NCI-H1694 (cell line): ENCODE measurements at places on chromosomes 4 and X.

- DNase-seq, result no peak
Measured at GRCh38 chrX:10634392-10635161, 14.2 kb upstream of the MID1 start.

DNA sequence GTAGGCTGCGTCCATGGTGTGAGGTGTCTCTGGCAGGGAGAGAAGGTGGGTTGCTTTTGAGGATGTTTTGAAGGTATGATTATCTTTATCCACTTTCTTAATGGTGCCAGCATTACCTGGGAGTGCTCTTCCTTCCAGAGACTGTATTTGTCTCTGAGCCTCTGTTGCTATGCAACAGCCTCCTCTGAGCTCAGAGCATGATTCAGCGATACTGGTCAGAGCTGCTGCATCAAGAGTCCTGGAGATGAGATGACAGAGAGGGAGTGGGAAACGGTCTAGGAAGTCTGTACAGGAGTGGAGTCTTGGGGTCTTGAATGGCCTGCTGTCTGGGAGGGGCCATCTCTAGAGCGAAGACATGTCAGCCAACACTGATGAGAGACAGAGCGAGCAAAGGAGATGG lies 104.4 kb upstream of the RAB40AL start:
- no peak for DNase-seq

DNA sequence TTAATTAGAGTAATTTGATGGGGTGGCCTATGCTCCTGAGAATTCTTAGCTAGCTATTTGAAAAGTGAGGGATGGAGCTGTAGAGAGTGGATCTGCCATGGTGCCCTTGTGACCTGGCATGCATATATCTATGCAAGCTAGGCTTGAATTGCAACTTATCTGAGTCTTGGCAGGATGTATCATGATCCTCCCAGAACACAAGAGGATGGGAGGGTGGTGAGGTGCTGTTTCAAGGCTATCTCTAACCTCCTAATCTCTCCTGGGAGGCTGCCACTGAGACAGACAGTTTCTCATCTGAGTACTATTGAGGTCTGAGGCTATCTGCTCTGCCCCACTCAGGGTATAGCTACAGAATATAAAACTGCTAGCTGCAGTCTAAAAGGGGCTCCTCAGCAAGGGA lies 56.6 kb downstream of the BRCC3 start:
- DNase-seq, result no peak

DNA sequence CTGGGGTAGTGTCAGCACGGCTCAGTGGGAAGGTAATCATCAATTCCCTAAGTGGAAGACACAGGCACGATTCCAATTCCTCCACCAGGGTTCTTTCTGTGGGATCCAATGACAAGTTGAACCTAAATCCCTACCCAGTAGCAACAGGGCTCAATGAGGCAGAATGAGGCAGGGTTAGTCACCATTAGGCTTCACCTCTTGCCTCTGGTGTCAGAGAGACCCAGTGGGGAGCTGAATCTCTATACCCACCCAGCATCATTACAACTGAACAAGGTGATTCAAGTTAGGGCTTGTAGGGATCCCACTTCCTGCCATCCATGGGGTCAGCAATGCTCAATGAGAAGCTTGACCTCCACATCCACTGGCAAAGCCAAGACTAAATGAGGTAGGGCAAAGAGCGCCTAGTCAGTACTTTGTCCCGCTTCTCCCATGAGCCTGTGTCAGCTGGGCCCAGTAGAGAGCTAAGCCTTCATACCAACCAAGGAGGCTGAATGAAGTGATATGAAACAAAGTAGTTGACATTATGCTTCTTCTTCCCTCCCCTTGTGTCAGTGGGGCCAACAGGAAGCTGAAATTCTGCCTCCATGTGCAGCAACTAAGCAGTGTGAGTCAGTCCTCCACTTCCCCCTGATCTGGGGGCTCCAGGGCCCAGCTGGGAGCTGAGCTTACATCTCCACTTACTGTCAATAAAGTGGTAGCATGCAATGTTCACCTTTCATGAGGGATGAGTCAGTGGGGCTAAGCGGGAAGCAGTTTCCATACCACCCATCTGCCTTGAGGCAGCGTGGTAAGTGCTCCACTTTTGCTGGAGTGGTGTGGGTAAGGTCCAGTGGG lies 36.4 kb upstream of the RBM41 start:
- no peak for DNase-seq

DNA sequence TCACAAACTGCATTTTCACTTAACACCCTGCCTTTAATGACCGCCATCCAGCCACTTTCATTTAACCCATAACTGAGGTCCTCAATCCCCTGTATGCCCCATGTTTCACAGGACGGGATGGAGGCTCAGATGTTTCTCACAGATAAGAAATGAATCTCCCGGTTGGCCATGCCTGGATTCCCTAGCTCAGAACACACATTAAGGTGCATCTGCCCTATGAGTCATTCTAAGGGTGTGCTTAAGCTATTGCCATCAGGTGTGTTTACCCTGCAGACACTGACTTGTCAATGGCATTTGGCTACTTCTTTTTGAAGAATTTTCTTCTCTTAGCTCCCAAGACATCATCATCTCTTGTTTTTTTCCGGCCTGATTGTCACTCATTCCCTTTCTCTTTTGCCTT lies 222.6 kb upstream of the SMIM31 start:
- DNase-seq, result no peak

DNA sequence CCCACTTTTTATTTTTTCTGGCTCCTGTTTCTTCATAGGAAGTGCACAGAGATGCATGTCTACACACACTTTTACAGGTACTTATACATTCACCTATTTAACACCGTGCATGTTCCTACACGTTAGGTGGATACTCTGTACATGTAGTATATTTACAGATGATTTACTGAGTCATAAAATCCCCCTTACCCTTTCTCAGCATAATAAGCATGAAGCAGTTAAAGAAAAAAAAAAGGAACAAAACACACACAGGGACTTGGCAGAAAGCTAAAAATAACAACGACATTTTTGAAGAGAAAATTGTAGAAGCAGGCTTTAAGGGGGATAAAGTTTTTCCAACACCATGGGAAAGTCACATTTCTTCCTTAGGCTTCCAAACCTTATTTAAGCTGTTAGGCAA lies 96.4 kb upstream of the IQCM start:
- DNase-seq, result no peak

- DNase-seq, result no peak
Measured at GRCh38 chr4:25449270-25449669, 72.2 kb downstream of the ANAPC4 start.

- DNase-seq, result no peak
Measured at GRCh38 chr4:147788791-147789190, 56.9 kb downstream of the ARHGAP10 start.

DNA sequence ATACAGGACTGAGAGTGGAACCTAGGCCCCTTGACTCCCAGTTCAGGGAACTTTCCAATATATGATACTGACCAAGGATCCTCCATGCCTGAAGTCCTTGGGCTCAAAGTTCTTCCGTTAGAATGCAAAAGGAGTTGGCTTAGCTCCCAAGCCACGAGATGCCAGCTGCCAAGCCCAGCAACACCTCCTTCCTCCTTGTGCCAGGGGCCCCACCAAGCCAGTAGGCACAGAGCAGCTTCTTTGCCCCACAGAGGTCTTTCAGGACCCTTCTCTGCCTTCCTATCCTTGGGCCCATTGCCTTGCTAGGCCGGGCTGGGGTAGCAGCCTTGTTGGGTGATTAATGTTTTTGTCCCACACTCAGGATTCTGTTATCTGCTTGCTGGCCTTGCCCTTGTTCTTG lies 105.6 kb downstream of the EFNB1 start:
- DNase-seq, result no peak

- no peak for DNase-seq
Measured at GRCh38 chrX:57172544-57172943, 35.3 kb upstream of the SPIN2A start.

- no peak for DNase-seq
Measured at GRCh38 chrX:9429767-9430166, 35.1 kb upstream of the TBL1X start.

DNA sequence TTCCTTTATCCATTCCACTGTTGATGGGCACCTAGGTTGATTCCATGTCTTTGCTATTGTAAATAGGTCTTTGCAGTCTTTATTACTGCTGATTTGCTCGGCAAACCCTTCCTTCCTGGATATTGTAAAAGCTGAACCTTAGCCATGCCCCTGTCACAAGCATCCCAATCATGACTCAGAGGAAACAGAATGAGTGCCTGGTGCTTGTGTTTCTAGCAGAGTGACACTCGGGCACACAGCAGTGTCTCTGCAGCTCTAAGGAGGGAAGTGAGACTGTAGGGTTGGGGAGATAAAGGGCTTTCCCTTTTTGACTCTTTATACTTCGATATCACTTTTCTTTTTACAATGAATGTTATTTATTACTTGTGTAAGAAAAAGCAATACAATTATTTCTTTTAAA lies 83.3 kb downstream of the AKAP4 start:
- DNase-seq, result no peak

DNA sequence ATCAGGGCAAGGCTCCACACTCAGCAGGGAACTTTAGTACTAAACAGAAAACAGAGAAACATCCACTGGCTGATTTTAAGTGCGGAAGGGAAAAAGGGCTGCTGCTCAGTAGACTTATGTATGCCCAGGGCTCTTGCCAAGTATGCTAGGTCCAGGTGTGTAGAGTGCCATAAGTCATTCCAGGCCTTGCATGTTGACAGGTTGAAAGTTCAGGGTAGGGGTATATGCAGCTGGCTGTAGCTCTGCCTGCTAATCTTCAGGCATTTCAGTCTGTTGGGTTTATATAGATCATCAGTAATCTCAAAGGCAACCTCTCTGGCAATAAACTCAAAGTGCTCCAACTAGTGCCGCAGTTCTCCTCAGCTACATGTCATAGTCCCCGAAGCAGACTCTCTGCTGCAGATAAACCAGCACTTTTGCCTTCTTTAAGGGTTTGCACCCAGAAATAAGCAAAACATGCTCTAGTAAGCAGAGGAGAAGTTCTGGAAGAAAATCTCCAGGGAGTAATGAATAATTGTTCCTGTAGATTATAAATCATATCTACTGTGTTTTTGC lies 134.9 kb upstream of the GRIA3 start:
- DNase-seq, result no peak

DNA sequence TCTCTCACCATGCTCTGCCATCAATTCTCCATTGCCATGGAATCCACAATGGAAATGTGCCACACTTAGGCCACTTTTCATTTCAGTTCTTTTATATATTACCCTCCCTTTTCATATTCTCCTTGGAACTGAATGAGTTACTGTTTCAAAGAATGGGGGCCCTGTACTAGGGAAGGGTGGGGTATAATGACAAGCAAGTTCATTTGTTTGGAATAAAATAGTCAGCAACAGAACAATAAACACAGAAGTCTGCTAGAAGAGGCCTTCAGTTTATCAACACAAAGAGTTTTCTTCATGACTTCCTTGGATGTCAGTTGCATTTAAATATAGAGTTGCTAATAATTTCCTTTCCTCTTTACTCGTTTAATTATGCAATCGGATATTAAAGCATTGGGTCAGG lies 478.3 kb upstream of the FTHL17 start:
- DNase-seq, result no peak

- DNase-seq, result no peak
Measured at GRCh38 chrX:149497626-149498025, 7.5 kb downstream of the IDS start.

DNA sequence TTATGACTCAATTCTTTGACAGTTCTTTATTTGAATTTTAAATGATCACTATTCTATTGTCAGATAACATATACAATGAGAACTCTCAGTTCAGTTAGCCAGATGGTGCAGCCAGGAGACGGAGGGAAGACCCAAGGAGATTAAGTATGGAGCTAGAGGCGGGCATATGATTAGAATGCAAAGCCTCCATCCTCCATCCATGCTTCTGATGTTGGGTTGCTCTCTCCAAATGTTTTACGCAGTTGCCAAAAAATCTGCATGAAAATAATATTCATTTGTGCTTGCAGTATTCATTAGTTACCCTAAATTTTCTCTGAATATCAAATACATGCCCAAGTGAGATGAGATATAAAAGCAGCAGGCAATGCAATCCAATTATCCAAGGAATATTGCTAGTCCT lies 874.8 kb downstream of the C4orf33 start:
- no peak for DNase-seq

- no peak for DNase-seq
Measured at GRCh38 chr4:101211146-101211553, 136.2 kb downstream of the PPP3CA start.

DNA sequence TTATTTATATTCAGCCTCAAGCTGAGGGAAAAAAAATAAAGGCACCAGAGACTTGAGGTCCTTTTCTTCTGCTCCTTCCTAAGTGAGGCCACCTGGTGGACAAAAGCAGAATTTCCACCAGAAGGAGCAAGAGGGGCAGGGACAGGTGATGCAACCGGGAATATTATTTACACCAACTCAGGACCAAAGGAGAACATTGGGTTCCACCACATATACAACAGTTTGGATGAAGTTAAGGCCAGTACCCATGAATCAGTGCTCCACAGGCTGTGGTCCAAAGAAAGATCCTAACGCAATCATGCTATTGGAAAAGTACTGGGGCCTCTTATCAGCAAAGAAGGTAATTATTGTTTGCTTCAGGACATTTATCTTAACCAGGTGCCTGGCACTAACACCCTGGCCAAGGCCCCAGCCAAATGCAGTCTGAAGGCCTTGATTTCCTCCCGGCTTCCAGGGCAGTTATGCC lies 57.4 kb downstream of the TSC22D3 start:
- peak; percentile 55 for DNase-seq
